Activated naive CD8-positive, alpha-beta T cell treated with anti-CD3 and anti-CD28 coated beads, Interleukin-2, amount 10 ng/mL, durations not matched to agents 7 days and 5 days (primary cell): ENCODE measurements at places on chromosomes 13 and 19.

GRCh38 chr13:41716236-41716635, 244.7 kb downstream of the VWA8 start:
- H3K36me3 ChIP-seq, result peaks cover 7% of the 10 kb centered on the region
- H3K27ac ChIP-seq, result no peak overlapping the region
- no peaks in the 10 kb centered on the region for H3K27me3 ChIP-seq
- H3K4me3 ChIP-seq, result no peak overlapping the region
- DNase-seq, result no peak

DNA sequence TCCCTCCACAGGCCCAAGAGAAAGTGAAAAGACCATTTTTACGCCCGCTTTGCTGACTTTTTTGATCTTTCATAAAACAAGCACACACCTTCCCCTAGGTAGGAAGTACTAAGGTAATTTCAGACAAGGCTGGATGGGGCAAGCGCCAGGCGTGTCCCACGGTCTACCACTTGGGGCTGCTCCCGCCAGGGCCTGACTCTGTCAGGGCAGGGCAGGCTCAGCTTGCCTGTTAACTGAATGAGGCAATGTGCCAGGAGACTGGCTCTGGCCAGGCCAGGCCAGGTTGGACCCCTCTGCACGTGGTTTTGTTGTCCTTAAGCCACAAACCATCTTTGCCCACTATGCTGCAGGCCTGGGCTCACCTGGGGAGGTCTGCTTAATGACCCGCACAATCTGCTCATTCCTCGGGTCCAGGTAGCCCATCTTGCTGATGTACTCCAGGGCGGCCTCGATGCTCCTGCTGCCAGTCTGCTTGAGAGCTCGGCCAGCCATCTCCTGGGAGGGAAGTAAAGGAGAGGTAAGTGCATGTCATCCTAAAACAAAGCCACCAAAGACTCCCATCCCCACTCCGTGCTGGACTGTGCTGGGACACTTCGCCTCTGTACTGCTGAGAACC, 70.4 kb downstream of the LATS2 start:
- no peak overlapping the region for H3K4me3 ChIP-seq
- peaks cover under 1% of the 10 kb centered on the region for H3K4me1 ChIP-seq
- DNase-seq, result no peak
- peaks cover 3% of the 10 kb centered on the region for H3K27me3 ChIP-seq
- no peaks in the 10 kb centered on the region for H3K36me3 ChIP-seq

DNA sequence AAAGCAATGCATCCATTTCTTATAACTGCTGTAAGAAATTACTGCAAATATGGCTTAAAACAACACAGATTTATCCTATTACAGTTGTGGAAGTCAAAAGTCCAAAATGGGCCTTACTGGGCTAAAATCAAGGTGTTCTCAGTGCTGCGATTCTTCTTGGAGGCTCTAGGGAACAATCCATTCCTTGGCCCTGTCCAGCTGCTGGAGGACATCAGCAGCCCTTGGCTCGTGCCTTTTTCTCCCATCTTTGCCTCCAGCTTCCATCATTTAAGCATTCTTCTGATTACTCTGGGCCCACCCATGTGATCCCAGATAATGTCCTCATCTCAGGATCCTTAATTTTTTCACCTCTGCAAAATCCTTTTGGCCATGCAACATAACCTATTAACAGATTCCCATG, 607.1 kb downstream of the DCT start:
- no peaks in the 10 kb centered on the region for H3K36me3 ChIP-seq
- no peaks in the 10 kb centered on the region for H3K27me3 ChIP-seq
- no peaks in the 10 kb centered on the region for H3K4me1 ChIP-seq
- DNase-seq, result no peak
- H3K27ac ChIP-seq, result no peak overlapping the region

DNA sequence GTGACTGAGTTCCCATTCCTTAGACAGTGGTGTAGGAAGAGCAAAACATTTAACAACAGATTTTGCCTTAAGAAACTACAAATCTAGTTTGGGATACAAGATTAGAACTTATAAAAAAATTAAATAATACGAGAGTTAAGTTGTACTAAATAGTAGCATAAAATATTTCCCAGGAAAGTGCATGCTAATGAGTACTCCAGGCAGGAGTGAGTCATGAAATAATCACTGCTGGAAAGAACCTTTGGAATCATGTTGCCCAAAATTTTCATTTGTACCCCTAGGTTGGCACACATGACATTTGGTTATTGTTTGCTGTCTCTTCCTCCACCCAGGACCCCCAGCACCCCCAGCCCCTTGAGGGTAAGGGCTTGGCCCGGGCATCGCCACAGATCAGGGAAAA, 26.3 kb upstream of the KL start:
- no peak for DNase-seq
- peaks cover 3% of the 10 kb centered on the region for H3K36me3 ChIP-seq
- H3K4me3 ChIP-seq, result no peak overlapping the region
- no peak overlapping the region for H3K27ac ChIP-seq
- peaks cover 5% of the 10 kb centered on the region for H3K4me1 ChIP-seq

DNA sequence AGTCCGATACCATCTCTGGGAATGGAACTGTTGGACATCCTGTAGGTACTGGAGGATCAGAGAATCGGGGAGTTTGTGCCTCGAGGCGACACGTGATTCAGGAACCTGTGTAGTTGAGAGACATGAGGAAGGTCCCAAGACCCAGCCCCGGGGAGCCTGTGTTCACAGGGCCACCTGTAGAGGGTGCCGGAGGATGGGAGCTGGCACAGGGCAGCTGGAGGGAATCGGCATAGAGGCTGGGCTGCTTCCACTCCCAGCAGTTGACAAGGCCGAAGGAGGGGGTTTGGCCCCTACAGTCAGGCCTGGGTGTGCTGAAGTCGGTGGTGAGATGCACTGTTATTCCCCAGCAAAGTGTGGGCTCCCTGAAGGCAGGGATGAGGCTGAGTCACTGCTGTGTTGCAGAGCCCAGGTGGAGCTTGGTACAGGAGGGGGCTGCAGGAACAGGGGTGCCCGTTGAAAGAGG, 2.5 kb upstream of the ISYNA1 start:
- no peak overlapping the region for H3K4me3 ChIP-seq
- peak; percentile 59 for DNase-seq
- H3K27ac ChIP-seq, result peak overlapping the region; percentile 42
- H3K27me3 ChIP-seq, result no peaks in the 10 kb centered on the region

- no peak overlapping the region for H3K4me3 ChIP-seq
- H3K27me3 ChIP-seq, result peaks cover 3% of the 10 kb centered on the region
- H3K4me1 ChIP-seq, result peaks cover 12% of the 10 kb centered on the region
- DNase-seq, result no peak
Measured at GRCh38 chr19:6103217-6103644, 7.1 kb downstream of the RFX2 start.

GRCh38 chr13:96052656-96053002, 572 bp downstream of the UGGT2 start:
- H3K27me3 ChIP-seq, result peaks cover 21% of the 10 kb centered on the region
- peaks cover 2% of the 10 kb centered on the region for H3K4me1 ChIP-seq
- H3K27ac ChIP-seq, result no peak overlapping the region

- H3K27me3 ChIP-seq, result no peaks in the 10 kb centered on the region
- peaks cover 4% of the 10 kb centered on the region for H3K36me3 ChIP-seq
- DNase-seq, result peak; percentile 59
- peak overlapping the region; percentile 89 for H3K4me3 ChIP-seq
- H3K27ac ChIP-seq, result peak overlapping the region; percentile 45
Measured at GRCh38 chr19:18194554-18195238, 1.7 kb downstream of the MPV17L2 start.

GRCh38 chr19:42407816-42408175, 17.7 kb upstream of the CNFN start:
- H3K4me1 ChIP-seq, result peaks cover 2% of the 10 kb centered on the region
- DNase-seq, result no peak
- H3K36me3 ChIP-seq, result peaks cover 7% of the 10 kb centered on the region
- no peak overlapping the region for H3K4me3 ChIP-seq
- H3K27ac ChIP-seq, result no peak overlapping the region

GRCh38 chr13:95564091-95564490, 11.6 kb downstream of the CLDN10 start:
- H3K4me3 ChIP-seq, result no peak overlapping the region
- H3K4me1 ChIP-seq, result no peaks in the 10 kb centered on the region
- H3K27me3 ChIP-seq, result peaks cover 10% of the 10 kb centered on the region
- H3K36me3 ChIP-seq, result no peaks in the 10 kb centered on the region
- no peak overlapping the region for H3K27ac ChIP-seq

DNA sequence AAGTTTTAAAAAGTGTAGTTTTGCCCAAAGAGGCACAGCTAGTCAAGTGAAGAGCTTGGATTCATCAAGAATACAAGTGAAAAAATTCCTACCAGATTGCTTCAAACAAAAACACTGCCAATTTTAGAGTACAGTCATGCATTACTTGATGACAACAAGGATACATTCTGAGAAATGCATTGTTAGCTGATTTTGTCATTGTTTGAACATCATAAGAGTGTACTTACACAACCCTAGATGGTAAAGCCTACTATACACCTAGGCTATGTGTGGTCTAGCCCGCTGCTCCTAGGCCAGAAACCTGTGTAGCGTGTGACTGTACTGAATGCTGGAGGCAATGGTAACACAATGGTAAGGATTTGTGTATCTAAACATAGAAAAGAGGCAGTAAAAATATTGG, 41.1 kb downstream of the TMTC4 start:
- H3K4me1 ChIP-seq, result peaks cover 13% of the 10 kb centered on the region
- H3K27ac ChIP-seq, result no peak overlapping the region
- no peak for DNase-seq
- H3K4me3 ChIP-seq, result no peak overlapping the region
- H3K36me3 ChIP-seq, result peaks cover 38% of the 10 kb centered on the region

DNA sequence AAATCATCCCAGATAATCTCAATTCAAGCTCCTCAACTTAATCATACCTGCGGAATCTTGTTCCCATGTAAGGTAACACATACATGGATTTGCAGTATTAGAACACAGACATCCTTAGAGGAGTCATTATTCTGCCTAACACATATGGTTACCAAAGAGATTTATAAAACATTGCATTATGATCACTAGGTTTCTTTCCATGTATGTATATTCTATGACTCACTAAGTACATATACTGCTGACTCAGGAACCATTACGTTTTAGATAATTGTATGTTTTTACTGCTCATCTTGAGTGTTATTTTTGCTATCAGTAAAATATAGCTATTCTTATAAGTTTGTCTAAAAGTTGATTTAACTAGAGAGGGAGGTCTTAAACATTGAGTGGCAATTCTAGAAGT, 182.9 kb downstream of the SLITRK6 start:
- H3K36me3 ChIP-seq, result no peaks in the 10 kb centered on the region
- H3K27ac ChIP-seq, result no peak overlapping the region
- H3K4me1 ChIP-seq, result no peaks in the 10 kb centered on the region
- no peak overlapping the region for H3K4me3 ChIP-seq
- H3K27me3 ChIP-seq, result no peaks in the 10 kb centered on the region

GRCh38 chr13:33956346-33956745, 138.4 kb downstream of the RFC3 start:
- no peak overlapping the region for H3K4me3 ChIP-seq
- H3K36me3 ChIP-seq, result no peaks in the 10 kb centered on the region
- no peak overlapping the region for H3K27ac ChIP-seq
- H3K4me1 ChIP-seq, result no peaks in the 10 kb centered on the region

DNA sequence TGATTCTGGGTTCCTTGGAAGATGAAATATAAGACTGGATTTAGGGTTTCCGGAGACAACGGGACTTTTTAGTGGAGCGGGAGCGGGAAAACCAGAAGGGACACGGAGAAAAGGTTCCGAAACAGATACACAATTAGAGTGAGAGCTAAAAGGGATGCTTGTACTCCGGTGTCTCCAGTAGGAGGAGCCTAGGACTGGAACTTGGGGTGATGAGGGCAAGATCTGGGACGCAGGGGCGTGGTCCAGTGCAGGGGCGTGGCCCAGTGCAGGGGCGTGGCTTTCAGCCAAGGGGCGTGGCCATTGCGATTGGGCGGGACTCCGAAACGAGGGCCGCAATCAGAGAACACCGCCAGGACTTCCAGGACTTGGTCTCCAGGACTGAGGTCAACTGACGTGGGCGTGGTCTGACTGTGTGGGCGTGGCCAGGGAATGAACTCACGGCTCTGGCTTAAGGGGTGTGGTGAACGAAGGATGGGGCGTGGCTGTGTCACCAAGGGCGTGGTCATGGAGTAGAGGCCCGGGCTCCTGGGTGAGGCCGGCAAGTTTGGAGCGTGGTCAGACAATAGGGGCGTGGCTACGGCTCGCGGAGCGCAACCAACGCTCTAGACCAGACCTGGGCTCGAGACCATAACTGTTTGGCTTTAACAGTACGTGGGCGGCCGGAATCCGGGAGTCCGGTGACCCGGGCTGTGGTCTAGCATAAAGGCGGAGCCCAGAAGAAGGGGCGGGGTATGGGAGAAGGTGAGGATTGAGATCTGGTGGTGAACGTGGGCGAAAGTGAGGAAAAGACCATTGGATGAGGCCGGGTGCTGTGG, at the start of gene DKKL1:
TSS of gene DKKL1 (plus strand) at position 610 of the 815 bp plus-strand sequence. CDS start at position 732, 122 bp downstream.
- DNase-seq, result peak; percentile 83
- no peaks in the 10 kb centered on the region for H3K36me3 ChIP-seq
- peaks cover 41% of the 10 kb centered on the region for H3K27me3 ChIP-seq
- peaks cover 11% of the 10 kb centered on the region for H3K4me1 ChIP-seq

GRCh38 chr13:100234006-100234405, 145.1 kb downstream of the PCCA start:
- H3K4me3 ChIP-seq, result no peak overlapping the region
- H3K4me1 ChIP-seq, result peaks cover 7% of the 10 kb centered on the region
- peaks cover 2% of the 10 kb centered on the region for H3K36me3 ChIP-seq
- H3K27me3 ChIP-seq, result peaks cover 3% of the 10 kb centered on the region
- DNase-seq, result no peak

DNA sequence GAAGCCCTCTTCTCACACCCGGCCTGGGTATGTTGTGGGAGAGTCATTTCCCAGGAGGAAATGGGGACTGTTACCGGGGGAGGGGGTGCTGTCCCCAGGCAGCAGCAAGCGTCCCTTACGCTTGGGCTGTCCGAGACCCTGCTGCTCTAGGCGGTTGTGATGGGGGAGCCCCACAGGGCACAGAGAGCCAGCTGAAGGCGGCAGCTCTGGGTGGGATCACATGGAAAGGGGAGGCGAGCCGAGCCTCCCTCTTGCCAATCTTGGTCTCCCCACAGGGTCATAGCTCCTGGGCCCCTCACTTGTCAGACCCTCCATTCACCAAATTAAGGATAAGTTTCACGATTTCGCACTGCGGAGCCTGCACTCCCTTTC, 22.0 kb downstream of the EPN1 start:
- H3K27me3 ChIP-seq, result no peaks in the 10 kb centered on the region
- peak; percentile 15 for DNase-seq
- H3K27ac ChIP-seq, result no peak overlapping the region
- H3K36me3 ChIP-seq, result peaks cover 4% of the 10 kb centered on the region

- no peak for DNase-seq
- H3K4me1 ChIP-seq, result peaks cover 16% of the 10 kb centered on the region
- peak overlapping the region; percentile 93 for H3K27ac ChIP-seq
- H3K36me3 ChIP-seq, result peaks cover 3% of the 10 kb centered on the region
Measured at GRCh38 chr19:1591421-1592023, 1.1 kb downstream of the MBD3 start.
